ENCODE measurements at places on chromosomes 2 and 18. TPM values are rescaled to one million over a fixed set of nuclear protein-coding genes. Genes with fewer than 3 reads are reported as not detected.
A peak's percentile ranks its signal among the peaks of the same experiment; 100 is the strongest.

Gene SNORC
- 0.83 TPM for total RNA-seq

- DNase-seq: no peak
Observed at GRCh38 chr2:239855863-239856587, 169.1 kb downstream of the NDUFA10 start.

Gene IL1R2
- total RNA-seq: 1.0 TPM

Gene MTLN
- 74.2 TPM for total RNA-seq

DNA sequence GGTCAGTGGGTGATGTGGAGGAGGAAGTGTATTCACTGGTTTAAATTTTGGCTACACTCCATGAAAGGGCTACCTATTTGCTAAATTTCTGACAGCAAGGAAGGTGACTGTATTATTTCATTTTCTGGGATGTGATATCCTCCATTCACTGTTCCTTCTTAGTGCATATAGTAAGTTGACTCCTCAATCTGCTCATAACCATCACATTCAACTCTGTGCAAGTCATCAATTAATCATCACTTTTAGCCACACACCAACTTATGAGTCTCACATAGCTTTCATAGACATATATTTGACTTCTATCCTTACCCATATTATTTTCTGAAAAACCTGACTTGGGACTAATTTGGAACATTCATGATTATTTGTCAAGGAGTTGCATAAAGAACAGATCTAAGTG is 16.9 kb downstream of the KLHL41 start:
- no peak for DNase-seq

- DNase-seq: no peak
Observed at GRCh38 chr18:48844271-48844670, 106.5 kb downstream of the SMAD7 start.

DNA sequence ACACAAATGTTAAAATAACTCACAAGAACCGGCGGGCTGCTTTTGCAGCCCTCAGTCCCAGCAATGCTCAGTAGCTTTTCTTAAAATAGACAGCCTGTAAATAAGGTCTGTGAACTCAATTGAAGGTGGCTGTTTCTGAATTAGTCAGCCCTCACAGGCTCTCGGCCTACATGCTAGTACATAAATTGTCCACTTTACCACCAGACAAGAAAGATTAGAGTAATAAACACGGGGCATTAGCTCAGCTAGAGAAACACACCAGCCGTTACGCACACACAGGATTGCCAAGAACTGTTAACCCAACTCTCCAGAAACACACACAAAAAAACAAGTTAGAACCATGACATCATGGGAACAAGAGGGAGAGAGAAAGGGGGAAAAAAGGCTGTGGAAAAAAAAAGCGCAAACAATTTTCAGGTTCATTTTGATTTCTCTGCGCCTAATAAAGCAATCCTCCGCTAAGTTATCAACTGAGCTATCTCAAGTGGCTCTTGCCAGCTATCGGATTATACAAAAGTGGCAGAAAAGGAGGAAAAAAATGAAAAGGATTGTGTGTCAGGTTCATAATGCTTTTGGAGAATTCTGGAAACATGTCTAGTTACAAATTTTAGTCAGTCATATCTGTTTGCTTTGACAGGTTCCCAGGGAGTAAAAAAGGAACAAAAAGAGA is 89.1 kb downstream of the ZEB2 start:
- DNase-seq: peak; percentile 74

GRCh38 chr2:69177063-69177771 is 164.2 kb downstream of the ANTXR1 start:
- peak; percentile 98 for DNase-seq

GRCh38 chr2:172480301-172481218 is 53.2 kb downstream of the ITGA6 start:
- peak; percentile 38 for DNase-seq

DNA sequence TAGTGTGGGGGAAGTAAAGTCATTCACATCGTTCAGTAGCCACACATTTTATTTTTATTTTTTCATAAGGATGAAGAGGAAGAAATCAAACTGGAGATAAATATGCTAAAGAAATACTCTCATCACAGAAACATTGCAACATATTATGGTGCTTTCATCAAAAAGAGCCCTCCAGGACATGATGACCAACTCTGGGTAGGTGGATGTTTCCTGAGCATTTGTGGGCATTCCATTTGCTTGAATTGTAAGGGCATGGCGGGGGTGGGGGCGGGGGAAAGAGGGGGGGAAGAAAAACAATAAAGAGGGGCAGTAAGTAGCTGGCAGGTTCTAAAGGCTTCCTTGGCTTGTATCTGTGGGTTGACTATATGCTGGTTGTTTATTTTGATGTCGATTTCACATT is 126.4 kb downstream of the MAP4K4 start:
- peak; percentile 82 for DNase-seq

DNA sequence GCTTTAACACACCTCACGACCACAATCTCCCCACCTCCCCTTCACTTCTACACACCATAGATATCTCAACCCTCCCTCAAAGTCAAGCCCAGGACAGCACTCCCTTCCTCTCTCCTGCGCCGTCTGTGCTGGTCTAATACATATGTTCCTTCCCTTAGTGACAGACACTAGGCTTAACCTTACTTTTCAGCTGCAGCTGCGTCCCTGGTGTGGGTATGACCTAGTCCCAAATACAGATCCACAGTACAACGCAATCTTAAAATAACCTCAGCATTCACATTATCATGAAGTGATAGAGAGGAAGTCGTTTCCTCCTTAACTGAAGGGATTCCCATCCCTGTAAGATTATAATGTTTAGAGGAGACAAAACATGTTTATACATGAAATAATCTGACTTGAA is 192.7 kb upstream of the TANK start:
- no peak for DNase-seq

DNA sequence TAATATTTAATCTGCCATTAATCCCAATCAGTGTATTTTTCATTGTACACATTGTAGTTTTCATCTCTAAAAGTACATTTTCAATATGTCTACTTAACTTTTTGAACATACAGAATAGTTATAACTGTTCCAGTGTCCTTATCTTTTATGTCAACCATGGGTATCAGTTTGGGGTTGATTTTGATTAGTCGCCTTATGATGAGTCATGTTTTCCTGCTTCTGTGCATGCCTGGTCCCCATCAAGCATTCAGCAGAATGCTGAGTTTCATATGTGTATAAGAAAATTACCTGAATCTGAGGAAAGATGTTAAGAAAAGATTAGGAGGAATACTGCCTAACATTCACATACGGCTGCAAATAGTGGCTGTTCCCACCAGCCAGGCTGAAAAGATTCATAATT is 17.7 kb downstream of the SPDYA start:
- DNase-seq: no peak

GRCh38 chr2:64311948-64312621 is 141.9 kb upstream of the LGALSL start:
- peak; percentile 91 for DNase-seq

DNA sequence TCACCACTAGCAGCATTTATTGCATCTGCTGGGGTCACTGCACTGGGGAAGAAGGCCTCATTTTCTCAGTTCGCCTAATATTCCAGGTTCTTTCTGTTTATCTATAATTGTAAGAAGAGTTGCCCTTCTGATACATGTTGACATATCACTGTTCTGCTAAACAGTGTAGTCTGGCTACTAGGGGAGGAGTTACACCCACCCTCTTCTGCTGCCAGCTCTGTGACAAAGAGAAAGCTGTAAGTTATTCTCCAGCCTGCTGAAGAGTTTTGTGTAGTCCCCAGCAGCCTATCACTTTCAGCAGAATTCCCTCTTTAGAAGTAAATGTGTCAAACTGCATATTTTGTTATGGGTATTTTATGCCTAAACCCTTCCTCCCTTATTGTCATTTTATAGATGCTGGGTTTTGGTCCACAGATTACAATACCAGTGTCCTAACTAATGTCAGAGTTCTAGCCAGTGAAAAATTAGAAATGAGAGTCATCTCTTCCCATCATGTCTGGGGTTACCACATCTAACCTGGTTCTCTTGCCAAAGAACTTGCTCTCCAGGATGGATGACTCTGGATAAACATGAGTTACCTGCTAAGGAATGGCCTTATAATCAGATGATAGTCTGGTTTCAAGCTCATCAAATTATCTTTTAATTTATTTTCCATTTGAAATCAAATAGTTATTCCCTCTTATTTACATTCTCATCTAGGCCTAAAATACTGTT is 5.6 kb upstream of the MBOAT2 start:
- peak; percentile 38 for DNase-seq

DNA sequence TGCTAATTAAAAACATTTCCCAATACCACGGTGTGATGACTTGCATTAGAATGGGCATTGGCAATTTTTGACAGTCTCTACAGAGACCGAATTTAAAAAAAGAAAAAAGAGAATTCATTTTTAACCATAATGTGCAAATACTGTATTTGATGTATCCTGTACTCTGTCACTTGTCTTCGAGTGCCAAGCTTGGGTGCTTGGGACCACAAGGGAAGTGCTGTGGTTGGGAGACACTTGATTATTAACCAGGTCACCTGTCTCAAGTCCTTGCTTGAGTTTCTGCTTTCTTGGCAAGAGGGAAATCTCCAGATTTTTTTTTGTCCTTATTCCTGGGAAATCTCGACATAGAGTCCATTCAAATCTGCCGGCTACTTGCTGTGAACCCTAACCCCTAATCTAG is 209.0 kb downstream of the MC4R start:
- no peak for DNase-seq

- no peak for DNase-seq
Observed at GRCh38 chr2:86430368-86430767, 10.8 kb upstream of the KDM3A start.

- no peak for DNase-seq
Observed at GRCh38 chr2:231099918-231100317, 24.9 kb downstream of the HTR2B start.

- DNase-seq: peak; percentile 12
Observed at GRCh38 chr2:76953733-76954347, 568.3 kb downstream of the LRRTM4 start.

DNA sequence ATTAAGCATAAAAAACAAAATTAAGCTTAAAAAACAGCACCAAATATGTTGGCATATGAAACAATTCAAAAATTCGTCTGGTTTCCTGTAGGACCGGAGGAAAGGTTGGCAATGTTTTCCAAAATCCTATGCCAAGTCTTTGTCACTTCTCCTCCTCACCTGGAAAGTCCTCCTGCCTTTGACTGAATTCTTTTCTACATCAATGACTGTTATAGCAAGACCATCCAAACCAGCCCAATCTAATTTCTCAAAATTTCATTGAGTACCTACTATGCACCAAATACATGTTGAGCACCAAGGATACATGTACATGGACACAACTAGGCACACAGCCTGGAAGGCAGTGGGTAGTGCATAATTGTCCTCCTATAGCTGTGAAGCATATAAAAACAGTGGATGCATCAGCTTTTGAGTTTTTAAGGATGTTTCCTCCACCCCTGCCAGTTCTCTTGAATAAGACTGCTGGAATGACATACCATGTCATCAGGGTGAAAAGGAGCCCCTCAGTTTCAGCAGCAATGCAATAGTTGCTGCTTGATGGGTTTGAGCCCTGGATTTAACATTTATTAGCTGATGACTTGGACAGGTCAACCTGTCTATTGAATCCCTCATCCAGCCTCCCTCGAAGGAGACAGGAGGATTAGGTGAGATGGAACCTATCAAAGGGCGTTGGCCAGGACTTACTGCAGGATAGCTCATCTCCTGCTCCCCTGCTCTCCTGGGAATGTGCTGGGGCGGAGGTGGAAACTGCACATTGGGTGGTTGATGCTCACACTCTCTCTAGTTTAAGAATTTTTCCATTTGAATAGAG is 4.5 kb downstream of the FABP1 start:
- no peak for DNase-seq

Gene CPLX4
- not detected for total RNA-seq
